ENCODE measurements at places on chromosomes 16 and 17.
A peak's percentile ranks its signal among the peaks of the same experiment; 100 is the strongest.

GRCh38 chr16:29676989-29677785, 1.8 kb upstream of the QPRT start:
- no peaks in the 10 kb centered on the region for H3K27me3 ChIP-seq
- no peaks in the 10 kb centered on the region for H3K36me3 ChIP-seq

GRCh38 chr17:17400070-17400469, 76.7 kb upstream of the MED9 start:
- no peaks in the 10 kb centered on the region for H3K27me3 ChIP-seq
- H3K36me3 ChIP-seq, result no peaks in the 10 kb centered on the region
- H3K4me3 ChIP-seq, result no peak overlapping the region
- DNase-seq, result no peak
- H3K27ac ChIP-seq, result no peak overlapping the region

- DNase-seq, result no peak
- no peak overlapping the region for H3K27ac ChIP-seq
- no peaks in the 10 kb centered on the region for H3K4me1 ChIP-seq
- H3K4me3 ChIP-seq, result no peak overlapping the region
- no peaks in the 10 kb centered on the region for H3K36me3 ChIP-seq
Measured at GRCh38 chr16:54244061-54244886, 42.3 kb downstream of the IRX3 start.

GRCh38 chr17:77475016-77475976, 334.5 kb downstream of the SEC14L1 start:
- no peaks in the 10 kb centered on the region for H3K36me3 ChIP-seq
- H3K27ac ChIP-seq, result no peak overlapping the region
- no peak for DNase-seq
- no peak overlapping the region for H3K4me3 ChIP-seq
- H3K27me3 ChIP-seq, result no peaks in the 10 kb centered on the region

DNA sequence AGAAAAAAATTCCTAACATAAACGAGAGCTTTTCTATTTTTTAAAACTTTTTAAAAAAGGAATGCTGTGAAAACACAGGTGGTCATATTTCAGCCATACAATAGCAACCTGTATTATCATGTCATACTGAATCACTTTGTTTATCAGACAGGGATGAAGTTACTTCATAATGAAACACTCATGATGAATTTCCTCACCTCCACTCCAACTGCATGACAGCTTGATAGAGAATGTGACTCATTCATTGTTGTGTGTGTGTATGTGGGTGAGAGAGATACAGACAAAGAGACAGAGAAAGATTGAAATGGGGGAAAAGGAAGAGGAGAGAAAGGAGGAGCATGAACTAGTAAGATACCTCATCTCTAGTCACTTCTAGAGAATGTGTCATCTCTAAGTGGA, 109.0 kb downstream of the SYCE1L start:
- H3K27me3 ChIP-seq, result no peaks in the 10 kb centered on the region
- H3K4me1 ChIP-seq, result no peaks in the 10 kb centered on the region
- H3K4me3 ChIP-seq, result no peak overlapping the region
- no peaks in the 10 kb centered on the region for H3K36me3 ChIP-seq

DNA sequence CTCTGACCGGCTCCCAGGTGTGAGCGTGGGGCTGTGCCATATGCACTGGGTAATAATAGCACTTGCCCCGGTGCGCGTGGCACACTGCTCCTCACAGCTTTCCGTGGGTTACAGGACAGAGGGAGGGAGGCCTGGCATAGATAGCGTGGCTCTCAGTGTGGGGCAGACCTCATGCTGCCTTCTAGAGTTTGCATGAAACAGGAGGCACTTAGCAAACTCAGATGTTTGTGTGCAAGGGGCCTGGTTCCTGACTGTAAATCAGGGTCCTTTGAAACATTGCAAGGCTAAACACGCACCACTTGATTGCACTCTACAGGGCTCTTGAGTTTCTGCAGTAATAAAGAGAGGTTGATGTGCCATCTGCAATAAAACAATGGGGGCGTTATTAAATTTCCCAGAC, 101.7 kb downstream of the RPTOR start:
- peaks cover 20% of the 10 kb centered on the region for H3K4me1 ChIP-seq
- no peaks in the 10 kb centered on the region for H3K36me3 ChIP-seq
- DNase-seq, result no peak
- no peaks in the 10 kb centered on the region for H3K27me3 ChIP-seq

GRCh38 chr16:47037396-47037745, 63.9 kb upstream of the DNAJA2 start:
- peaks cover 23% of the 10 kb centered on the region for H3K27me3 ChIP-seq
- no peaks in the 10 kb centered on the region for H3K4me1 ChIP-seq
- no peak overlapping the region for H3K27ac ChIP-seq

DNA sequence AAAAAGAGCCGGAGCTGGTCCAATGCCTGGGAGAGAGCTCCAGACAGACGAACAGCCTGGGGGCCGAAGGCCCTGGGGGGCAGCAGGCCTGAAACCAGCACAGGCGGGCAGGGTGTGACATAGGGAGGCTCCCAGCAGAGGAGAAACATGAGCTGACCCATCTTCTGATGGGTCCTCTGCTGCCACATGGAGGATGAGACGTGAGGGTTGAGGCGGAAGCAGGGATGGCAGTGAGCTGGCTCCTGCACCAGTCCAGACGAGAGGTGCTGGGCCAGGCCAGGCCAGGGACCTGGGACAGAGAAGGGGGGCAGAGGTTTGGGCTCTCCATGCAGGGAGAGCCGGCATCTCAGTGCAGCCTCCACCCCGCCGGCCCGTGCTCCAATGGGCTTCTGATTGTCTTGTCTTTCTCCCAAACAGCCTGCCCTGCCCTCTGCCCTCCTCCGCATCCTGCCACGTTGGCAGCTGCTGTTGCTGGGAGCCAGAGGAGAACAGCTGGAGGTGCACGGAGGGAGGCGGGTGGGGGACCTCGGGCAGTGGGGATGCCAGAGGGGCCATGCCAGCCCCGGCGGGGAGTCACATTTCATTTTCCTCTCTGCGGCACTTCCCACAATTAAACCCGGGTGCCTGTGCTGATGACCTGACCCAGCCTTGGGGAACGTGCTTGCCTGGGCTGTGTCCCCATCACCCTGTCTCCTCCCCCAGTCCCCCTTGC, 139.1 kb upstream of the GSE1 start:
- H3K4me1 ChIP-seq, result 0 out of 2 replicates have a peak, but pooled peaks cover 5% of the 10 kb centered on the region
- H3K36me3 ChIP-seq, result no peaks in the 10 kb centered on the region
- no peak overlapping the region for H3K4me3 ChIP-seq
- H3K27me3 ChIP-seq, result no peaks in the 10 kb centered on the region
- no peak overlapping the region for H3K27ac ChIP-seq
- DNase-seq, result no peak

- DNase-seq, result no peak
- no peaks in the 10 kb centered on the region for H3K27me3 ChIP-seq
- peaks cover 12% of the 10 kb centered on the region for H3K4me1 ChIP-seq
- H3K36me3 ChIP-seq, result no peaks in the 10 kb centered on the region
Measured at GRCh38 chr17:76191896-76192295, 48.4 kb downstream of the RNF157 start.

GRCh38 chr16:1089822-1090619, 6.0 kb downstream of the C1QTNF8 start:
- H3K4me3 ChIP-seq, result no peak overlapping the region
- DNase-seq, result peak; percentile 53
- no peaks in the 10 kb centered on the region for H3K36me3 ChIP-seq
- no peaks in the 10 kb centered on the region for H3K27me3 ChIP-seq

DNA sequence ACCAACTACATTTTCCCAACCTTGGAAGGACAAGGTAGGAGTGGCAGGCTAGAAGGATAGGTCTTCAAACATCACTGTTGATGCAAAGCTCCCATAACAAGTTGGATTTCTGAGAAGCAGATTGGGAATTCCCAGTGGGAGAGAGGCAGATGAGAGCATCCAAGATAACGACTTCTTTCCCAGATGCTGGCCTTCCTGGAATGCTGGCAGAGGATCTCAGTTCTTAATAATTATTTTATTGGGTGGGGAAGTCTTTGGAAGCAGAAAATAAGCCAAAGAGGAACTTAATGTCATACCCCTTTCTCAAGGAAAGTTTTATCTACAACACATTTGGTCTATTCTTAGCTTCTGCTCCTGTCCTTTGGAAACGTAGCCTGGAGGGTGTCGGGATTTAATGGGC, 64.5 kb downstream of the MPRIP start:
- no peaks in the 10 kb centered on the region for H3K36me3 ChIP-seq
- no peaks in the 10 kb centered on the region for H3K4me1 ChIP-seq
- H3K27me3 ChIP-seq, result no peaks in the 10 kb centered on the region

DNA sequence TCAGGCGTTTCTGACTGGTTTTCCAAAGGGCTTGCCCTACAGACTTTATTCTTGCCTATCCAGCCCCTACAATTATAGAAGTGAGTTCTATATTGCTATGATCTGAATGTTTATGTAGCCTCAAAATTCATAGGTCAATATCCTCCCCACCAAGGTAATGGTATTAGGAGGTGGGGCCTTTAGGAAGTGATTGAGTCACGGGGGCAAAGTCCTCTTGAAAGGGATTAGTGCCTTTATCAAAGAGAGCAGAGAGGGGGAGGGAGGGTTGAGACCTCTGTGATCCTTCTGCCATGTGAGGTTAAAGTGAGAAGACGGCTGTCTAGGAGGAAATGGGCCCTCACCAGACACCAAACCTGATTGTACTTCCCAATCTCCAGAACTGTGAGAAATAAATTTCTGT, 931 bp upstream of the CPHXL start:
- no peaks in the 10 kb centered on the region for H3K36me3 ChIP-seq
- no peak overlapping the region for H3K4me3 ChIP-seq
- H3K4me1 ChIP-seq, result no peaks in the 10 kb centered on the region
- H3K27me3 ChIP-seq, result no peaks in the 10 kb centered on the region
- DNase-seq, result no peak

- no peak for DNase-seq
- H3K36me3 ChIP-seq, result no peaks in the 10 kb centered on the region
- peaks cover 16% of the 10 kb centered on the region for H3K4me1 ChIP-seq
- peaks cover 30% of the 10 kb centered on the region for H3K27me3 ChIP-seq
- no peak overlapping the region for H3K27ac ChIP-seq
Measured at GRCh38 chr17:64130559-64131001, 636 bp upstream of the ERN1 start.

- peaks cover 7% of the 10 kb centered on the region for H3K4me1 ChIP-seq
- peaks cover 35% of the 10 kb centered on the region for H3K27me3 ChIP-seq
- H3K36me3 ChIP-seq, result no peaks in the 10 kb centered on the region
- H3K4me3 ChIP-seq, result no peak overlapping the region
- peak; percentile 33 for DNase-seq
Measured at GRCh38 chr17:82338858-82339633, 5.5 kb upstream of the SECTM1 start.

- H3K36me3 ChIP-seq, result peaks cover 22% of the 10 kb centered on the region
- peak overlapping the region; percentile 33 for H3K27ac ChIP-seq
- peak; percentile 83 for DNase-seq
- H3K27me3 ChIP-seq, result no peaks in the 10 kb centered on the region
- no peak overlapping the region for H3K4me3 ChIP-seq
Measured at GRCh38 chr17:82775001-82775823, 23.3 kb downstream of the TBCD start.

- H3K4me3 ChIP-seq, result no peak overlapping the region
- no peaks in the 10 kb centered on the region for H3K36me3 ChIP-seq
- no peak overlapping the region for H3K27ac ChIP-seq
- DNase-seq, result no peak
Measured at GRCh38 chr17:36111068-36111490, 7.5 kb downstream of the CCL4 start.
